ENCODE measurements at places on chromosomes 2 and 18.

- DNase-seq, result no peak
Observed at GRCh38 chr18:27120246-27120645, 64.9 kb downstream of the CHST9 start.

GRCh38 chr2:128549646-128550260 is 231.1 kb upstream of the HS6ST1 start:
- no peak for DNase-seq

- DNase-seq, result no peak
Observed at GRCh38 chr2:145007960-145008263, 488.0 kb upstream of the ZEB2 start.

DNA sequence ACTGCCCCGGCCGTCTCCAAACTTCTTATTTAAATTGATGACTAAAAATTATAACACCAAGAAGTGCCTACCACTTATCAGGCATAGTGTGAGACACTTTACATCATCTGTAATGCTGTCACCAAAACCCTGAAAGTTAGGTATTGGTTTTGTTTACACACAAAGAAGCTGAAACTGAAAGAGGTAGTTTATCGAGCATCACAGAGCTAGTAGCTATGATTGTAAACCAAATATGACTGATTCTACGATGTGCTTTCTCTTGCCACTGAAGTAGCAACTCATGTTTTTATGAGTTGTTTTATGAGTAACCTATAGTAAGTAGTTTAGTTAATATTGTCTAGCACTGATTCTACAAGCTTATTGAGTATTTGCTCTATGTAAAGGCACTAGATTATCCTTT is 31.5 kb downstream of the DYNC1I2 start:
- no peak for DNase-seq

- DNase-seq, result no peak
Observed at GRCh38 chr18:72819050-72819449, 48.7 kb downstream of the NETO1 start.

- DNase-seq, result no peak
Observed at GRCh38 chr2:37871456-37872191, 53.5 kb upstream of the RMDN2 start.

- no peak for DNase-seq
Observed at GRCh38 chr18:41993151-41993550, 38.1 kb downstream of the PIK3C3 start.

DNA sequence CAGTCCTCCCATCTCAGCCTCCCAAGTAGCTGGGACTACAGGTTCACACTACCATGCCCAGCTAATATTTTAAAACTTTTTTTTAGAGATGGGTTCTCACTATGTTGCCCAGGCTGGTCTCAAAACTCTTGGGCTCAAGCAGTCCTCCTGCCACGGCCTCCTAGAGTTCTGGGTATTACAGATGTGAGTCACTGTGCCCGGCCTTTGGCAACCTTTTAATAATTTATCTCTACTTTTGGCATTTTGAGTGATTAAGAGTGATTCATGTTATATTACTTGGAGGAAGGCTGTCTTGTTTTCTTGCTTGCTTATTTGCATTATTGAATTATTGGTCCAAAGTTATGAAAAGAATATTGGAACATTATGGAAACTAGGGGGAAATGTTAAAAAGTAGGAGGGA is 24.3 kb downstream of the NCOA1 start:
- no peak for DNase-seq

GRCh38 chr2:31888550-31888949 is 122.3 kb downstream of the MEMO1 start:
- DNase-seq, result no peak

DNA sequence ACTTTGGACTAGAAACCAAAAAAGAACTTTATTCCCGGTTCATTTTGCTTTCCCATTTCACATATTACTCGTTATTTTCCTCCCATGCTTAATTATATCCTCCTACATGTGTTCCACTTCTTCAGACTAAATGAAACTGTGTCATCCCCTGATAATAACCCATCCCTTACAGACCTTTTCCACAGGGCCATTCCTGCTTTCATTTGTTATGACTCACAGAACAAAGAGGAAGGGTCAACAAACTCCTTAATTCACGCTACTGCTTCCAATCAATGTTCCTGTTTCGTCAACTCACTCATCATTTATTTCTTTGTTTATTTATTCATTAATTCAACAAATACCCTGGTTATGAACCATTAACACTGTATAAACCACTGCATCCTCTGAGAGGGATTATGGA is 104.5 kb downstream of the ZEB2 start:
- DNase-seq, result no peak

Measured in stimulated activated CD8-positive, alpha-beta memory T cell treated with anti-CD3 and anti-CD28 coated beads, Interleukin-7, amount 100 ng/mL, for 4 hours (primary cell).